ENCODE measurements at places on chromosomes 2 and 18. TPM values are rescaled to one million over a fixed set of nuclear protein-coding genes. Genes with fewer than 3 reads are reported as not detected.

DNA sequence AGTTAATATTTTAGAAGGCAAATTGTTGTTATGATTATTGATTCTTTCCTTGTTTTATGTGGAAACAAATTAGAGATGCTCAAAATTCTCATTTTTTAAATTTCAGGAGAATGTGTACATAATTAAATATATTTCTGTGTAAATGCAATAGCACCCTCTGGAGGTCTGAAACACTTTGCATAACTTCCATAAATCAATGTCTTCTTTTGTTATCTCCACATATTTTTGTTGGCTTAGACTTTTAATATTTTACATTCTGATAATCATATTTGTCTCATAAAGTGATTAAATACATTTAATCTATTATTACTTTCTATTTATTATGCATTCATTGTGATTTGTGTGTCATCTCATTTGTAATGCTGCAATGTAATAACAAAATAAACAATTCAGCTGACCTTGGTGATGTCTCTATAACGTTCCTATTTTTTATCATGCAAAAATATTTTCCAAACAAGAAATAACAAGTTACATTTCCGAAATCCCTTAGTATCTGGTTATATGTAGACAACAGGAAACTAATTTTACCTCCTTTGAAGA lies 201.8 kb upstream of the GALNT5 start:
- no peak overlapping the region for H3K27ac ChIP-seq
- no peaks in the 10 kb centered on the region for H3K27me3 ChIP-seq
- H3K4me1 ChIP-seq = no peaks in the 10 kb centered on the region

- ATAC-seq = no peak
- H3K36me3 ChIP-seq = no peaks in the 10 kb centered on the region
- no peaks in the 10 kb centered on the region for H3K27me3 ChIP-seq
- peaks cover 25% of the 10 kb centered on the region for H3K4me1 ChIP-seq
- no peak overlapping the region for H3K4me3 ChIP-seq
These were observed 31.2 kb downstream of the MARCHF4 start for GRCh38 chr2:216341121-216341520.

- no peak overlapping the region for H3K4me3 ChIP-seq
- H3K4me1 ChIP-seq = peaks cover 7% of the 10 kb centered on the region
- no peak for ATAC-seq
- no peaks in the 10 kb centered on the region for H3K27me3 ChIP-seq
- H3K27ac ChIP-seq = no peak overlapping the region
These were observed 13.8 kb downstream of the BABAM2 start for GRCh38 chr2:27904405-27904665.

DNA sequence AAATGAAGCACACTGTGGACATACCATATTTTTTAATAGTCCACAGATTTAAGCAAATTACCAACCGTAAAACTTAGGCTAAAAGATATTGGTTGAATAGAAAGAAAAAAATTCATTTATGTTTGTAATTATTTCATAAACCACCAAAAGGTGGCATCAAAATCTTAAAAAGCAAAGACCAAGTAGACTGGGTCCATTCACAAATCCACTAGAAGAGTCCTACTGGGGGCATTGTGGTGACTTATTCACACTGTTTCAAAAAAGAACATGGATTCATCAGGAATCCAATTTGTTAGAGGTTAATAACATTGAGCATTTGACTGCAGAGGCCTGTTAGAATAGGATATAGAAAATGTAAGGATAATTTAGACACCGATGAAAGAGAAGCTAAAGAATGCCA lies 194.9 kb upstream of the KYNU start:
- H3K4me1 ChIP-seq = no peaks in the 10 kb centered on the region
- no peak for ATAC-seq
- no peak overlapping the region for H3K27ac ChIP-seq
- H3K4me3 ChIP-seq = no peak overlapping the region

DNA sequence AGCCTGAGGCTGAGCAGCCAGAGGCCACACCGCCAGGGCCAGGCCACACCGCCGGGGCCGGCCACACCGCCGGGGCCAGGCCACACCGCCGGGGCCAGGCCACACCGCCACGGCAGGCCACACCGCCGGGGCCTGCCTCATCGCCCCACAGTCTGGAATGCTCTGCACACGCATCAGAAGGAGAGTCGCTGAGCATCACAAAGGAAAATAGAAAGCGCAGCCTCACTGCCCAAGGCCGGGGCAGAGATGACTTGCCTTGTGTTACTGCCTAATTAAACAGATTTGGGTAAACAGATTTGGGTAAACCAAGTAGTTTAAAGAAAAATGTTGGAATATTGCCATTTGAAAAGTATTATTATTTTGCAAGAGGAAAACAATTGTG lies 10.4 kb upstream of the NFATC1 start:
- H3K4me1 ChIP-seq = no peaks in the 10 kb centered on the region
- H3K36me3 ChIP-seq = no peaks in the 10 kb centered on the region
- H3K27ac ChIP-seq = no peak overlapping the region
- no peak for ATAC-seq

Gene CENPO
- 3.6 TPM for total RNA-seq

Gene HOXD1
- total RNA-seq = 0.54 TPM

Gene ABCA12
- total RNA-seq = not detected

Measured in gastroesophageal sphincter (tissue), 4 donors.